ENCODE measurements at places on chromosomes 12 and 14.

- no peak for DNase-seq
These were observed 71.9 kb downstream of the C12orf75 start for GRCh38 chr12:105402366-105402765.

DNA sequence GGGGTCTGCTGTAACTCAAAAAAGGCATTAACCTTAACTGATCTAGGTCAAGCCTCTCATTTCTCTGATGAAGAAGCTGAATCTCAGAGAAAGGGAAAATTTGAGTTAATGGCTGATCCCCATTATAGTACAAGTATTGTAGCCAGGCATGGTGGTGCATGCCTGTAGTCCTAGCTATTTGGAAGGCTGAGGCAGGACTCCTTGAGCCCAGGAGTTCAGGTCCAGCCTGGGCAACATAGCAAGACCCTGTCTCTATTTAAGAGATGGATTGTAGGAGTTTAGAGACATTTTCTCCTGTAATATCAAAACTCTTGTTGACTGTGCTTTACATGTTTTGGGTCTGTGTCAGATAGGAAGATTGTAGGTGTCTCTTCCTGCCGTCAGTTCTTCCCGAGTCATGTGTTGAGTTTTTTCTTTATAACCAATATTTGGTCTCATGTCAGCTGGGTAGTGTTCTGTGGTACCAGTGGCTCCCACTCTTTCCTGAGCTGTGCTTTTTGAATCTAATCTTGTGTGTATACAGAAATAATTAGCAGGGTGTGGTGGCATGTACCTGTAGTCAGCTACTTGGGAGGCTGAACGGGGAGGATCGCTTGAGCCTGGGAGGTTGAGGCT lies 8.6 kb downstream of the COPZ1 start:
- no peak for DNase-seq

DNA sequence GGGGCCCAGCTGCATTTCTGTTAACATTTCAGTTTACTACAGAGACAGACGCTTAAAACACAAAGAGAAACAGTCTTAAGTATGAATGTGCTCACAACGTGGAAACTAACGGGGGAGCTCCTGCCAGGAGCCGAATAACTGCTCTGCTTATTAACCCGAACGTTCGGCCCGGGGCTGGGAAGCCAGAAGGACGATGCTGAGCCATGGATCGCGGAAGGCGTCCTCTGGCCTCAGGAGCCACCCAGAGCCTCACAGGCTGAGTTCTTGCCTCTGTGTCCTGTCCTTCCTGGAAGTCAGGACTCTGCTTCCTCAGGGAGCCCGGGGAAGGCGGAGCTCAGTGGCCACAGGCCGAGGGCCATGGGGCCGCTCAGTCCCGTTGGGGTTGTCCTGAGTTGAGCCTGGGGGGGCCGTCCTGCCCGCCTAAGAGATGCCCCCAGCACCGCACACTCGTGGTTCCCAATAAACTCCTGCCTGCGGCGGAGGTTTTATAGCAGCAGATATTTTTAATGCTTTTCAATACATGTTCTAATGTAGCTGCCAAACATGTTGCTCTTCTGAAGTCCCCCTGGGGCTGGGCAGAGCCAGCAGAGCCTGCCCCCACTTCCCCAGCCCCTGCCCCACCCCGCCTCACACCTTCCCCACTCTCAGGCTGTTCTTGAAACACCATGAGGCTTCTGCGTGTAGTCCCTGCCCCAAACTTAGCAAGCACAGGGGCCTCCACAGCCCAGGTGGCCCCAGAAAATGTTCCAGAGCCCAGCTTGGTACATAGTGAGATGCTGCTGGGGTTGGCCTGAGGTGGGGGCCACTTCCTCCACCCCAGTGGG lies 3.4 kb upstream of the TEX22 start:
- DNase-seq: no peak

DNA sequence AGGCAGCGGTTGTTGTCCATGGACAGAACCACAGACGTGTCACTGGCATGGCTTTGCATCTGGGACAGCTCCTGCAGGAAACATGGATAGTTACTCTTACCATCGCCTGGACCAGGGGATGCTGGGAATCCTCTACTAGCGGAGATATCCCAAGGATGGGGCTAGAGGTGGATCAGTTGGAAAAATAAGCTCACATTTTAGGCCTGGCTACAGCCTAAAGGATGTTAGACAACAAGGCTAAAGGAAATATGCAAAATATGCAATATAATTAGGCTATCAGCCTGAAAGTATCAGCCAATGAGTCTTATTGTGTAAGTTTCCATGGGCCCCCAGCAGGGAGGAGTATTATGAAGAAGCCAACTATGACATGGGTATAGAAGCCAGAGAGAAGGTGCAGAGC lies 5.0 kb downstream of the KRT76 start:
- no peak for DNase-seq

- no peak for DNase-seq
These were observed 36.9 kb downstream of the MAPK1IP1L start for GRCh38 chr14:55088356-55088755.
